Osteocyte (in vitro differentiated cells): ENCODE measurements at places on chromosomes 11 and 22. TPM values are rescaled to one million over a fixed set of nuclear protein-coding genes. Genes with fewer than 3 reads are reported as not detected.
A peak's percentile ranks its signal among the peaks of the same experiment; 100 is the strongest.

Gene METTL15
- total RNA-seq = 13.1 and 16.3 TPM in 2 replicates

Gene SLC35F2
- 3.0 and 3.8 TPM in 2 replicates for total RNA-seq

GRCh38 chr11:79617561-79617960 lies 176.7 kb upstream of the TENM4 start:
- H3K4me3 ChIP-seq = no peak overlapping the region
- H3K4me1 ChIP-seq = no peaks in the 10 kb centered on the region
- no peaks in the 10 kb centered on the region for H3K36me3 ChIP-seq
- no peak overlapping the region for H3K27ac ChIP-seq
- no peak for DNase-seq

- H3K4me1 ChIP-seq = peaks cover 12% of the 10 kb centered on the region
- DNase-seq = no peak
- no peak overlapping the region for H3K27ac ChIP-seq
- no peak overlapping the region for H3K4me3 ChIP-seq
Measured at GRCh38 chr22:48088926-48089536, 1326.6 kb downstream of the TBC1D22A start.

DNA sequence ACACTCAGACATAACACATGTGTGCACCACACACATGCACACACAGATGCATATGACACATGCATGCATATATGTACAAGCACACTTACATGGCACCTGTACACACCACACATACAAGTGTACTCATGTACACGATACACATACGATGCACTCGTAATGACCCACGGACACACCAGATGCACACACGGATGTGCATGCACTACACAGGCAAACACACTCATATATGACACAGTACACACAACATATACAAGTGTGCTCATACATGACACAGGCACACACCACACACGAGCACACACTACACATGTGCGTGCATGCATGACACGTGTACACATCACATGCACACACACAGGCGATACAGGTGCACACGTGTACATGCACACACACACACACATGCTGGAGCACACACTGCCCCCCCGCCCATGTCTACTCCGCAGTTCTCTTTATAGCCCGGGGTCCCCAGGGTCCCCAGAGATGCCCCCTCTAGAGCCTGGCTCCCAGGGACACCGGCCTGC lies 4.8 kb upstream of the TH start:
- H3K27me3 ChIP-seq = no peaks in the 10 kb centered on the region
- H3K4me3 ChIP-seq = no peak overlapping the region

GRCh38 chr11:15888556-15889345 lies 467.6 kb downstream of the SOX6 start:
- H3K36me3 ChIP-seq = no peaks in the 10 kb centered on the region
- peaks cover 24% of the 10 kb centered on the region for H3K4me1 ChIP-seq
- H3K27me3 ChIP-seq = no peaks in the 10 kb centered on the region

DNA sequence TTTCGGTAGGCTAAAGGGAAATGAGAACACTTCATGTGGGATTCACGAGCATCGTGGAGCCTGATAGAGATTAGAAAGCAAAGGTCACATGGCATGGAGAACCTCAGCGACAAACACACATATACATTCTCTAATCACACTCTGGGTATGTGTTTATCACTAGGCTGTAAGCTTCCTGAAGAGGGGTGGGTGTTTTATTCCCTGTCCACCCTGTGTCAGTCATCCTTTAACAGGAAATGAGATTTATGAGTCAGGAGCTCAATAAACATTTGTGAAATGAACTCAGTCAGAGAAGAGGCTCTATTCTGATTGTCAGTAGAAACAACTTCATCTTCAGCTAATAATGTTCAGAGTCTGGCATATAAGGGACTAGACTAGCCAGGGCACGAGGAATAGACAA lies 71.7 kb upstream of the EIF3M start:
- DNase-seq = no peak
- no peaks in the 10 kb centered on the region for H3K36me3 ChIP-seq
- no peak overlapping the region for H3K4me3 ChIP-seq
- H3K27me3 ChIP-seq = peaks cover 2% of the 10 kb centered on the region
- H3K27ac ChIP-seq = no peak overlapping the region

DNA sequence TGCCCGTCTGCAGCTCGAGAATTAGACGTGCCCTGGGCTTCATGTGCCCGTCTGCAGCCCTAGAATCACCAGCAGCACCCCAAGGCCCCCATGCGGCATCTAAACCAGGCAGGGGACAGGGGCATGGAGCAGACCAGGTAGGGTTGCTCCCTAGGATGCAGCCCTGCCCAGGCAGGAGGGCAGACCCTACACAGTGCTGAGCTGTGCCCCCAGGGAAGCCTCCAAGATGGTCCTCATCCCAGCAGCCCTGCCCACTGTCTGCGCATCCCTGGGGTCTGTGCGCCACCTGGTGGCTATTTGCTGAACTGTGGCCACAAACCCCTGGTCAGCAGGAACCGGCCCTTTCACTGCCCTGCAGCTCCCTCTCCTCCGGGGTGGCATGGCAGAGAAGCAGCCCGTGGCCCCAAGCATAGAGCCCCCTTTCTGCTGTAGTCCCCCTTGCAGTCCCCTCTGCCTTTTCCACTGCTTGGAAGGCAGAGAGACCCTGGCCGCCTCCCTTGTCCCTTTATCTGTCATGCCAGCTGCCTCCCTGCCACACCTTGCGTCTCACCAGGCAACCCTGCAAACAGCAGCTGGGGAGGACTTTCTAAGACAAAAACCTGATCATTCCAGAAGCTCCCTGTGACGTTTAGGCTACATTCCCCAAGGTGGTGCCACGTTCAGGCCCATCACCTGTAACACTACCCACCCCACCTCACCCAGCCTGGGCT lies 86.6 kb downstream of the KCNQ1 start:
- no peak overlapping the region for H3K4me3 ChIP-seq
- no peak overlapping the region for H3K27ac ChIP-seq
- H3K36me3 ChIP-seq = no peaks in the 10 kb centered on the region
- DNase-seq = peak; percentile 93
